ENCODE measurements at places on chromosomes 4 and X.

DNA sequence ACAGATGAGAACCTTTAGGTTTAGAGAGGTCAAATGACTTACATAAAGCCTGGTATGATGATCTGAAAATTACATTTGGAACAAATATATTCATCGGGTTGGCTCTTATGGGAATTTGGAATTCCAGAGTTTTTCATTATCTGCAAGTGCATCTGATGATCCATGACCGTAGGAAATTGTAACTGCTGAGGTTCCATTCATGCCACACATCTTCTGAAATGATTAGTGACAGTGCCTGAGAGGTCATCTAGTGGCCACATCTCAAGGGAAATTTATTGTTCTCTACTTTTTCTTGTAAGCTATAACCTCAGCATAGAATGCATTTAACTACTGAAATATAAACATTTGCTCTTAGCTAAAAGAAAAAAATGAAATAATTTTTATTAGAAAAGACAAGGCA, 105.8 kb upstream of the NWD2 start:
- no peak for DNase-seq

- no peak for DNase-seq
These were observed 127.5 kb downstream of the GALNTL6 start for GRCh38 chr4:171940656-171941055.

DNA sequence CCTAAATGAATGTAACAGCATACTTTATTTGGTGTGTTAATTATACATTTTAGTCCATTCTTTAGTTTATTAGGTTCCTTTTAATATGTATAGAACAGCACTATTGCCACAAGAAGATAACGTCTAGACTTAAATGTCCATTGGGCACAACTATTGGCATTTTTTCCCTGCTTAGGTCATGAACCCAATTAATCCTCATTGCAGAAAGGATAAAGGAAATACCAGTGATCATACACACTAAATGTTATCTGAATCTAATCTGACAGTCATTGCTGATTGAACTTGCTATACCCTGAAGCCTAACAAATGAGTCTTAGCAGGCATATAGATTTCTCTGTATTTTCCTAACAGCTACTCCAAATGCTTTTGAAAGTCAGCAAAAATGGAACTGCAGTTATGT, 2250.0 kb upstream of the AGA start:
- DNase-seq: no peak

DNA sequence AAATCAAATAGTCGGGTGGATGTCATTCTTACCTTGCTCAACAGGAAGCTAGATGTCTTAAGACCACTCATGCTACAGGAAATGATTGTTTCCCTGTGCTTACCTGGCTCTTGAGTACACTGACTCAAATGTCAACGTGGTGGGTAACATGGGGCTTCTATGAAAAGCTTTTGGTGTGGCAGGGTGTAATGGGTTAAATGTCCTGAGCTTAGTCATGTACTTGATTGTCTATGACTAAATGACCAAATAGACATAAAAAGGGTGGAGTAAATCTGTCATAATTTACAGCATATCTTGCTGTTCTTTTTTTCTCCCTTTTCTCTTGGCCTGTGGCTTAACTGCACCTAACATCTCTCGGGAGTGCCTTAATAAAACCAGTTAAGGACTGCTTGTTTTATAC, 44.9 kb downstream of the CCNG2 start:
- DNase-seq: no peak

GRCh38 chrX:2410279-2411020, 90.3 kb downstream of the DHRSX start:
- no peak for DNase-seq

GRCh38 chrX:118497180-118497818, 1.7 kb downstream of the DOCK11 start:
- no peak for DNase-seq

GRCh38 chrX:134998246-134998645, 7.5 kb downstream of the SMIM10 start:
- no peak for DNase-seq

- no peak for DNase-seq
These were observed 225.2 kb upstream of the DKK2 start for GRCh38 chr4:107261241-107261874.

- no peak for DNase-seq
These were observed 189.7 kb upstream of the SLIT2 start for GRCh38 chr4:20062054-20062453.

- no peak for DNase-seq
These were observed 365.1 kb downstream of the STPG2 start for GRCh38 chr4:97778174-97778573.

- DNase-seq: no peak
These were observed 219.4 kb downstream of the EPHA5 start for GRCh38 chr4:65450899-65451298.

- DNase-seq: no peak
These were observed 15.2 kb downstream of the HSD17B11 start for GRCh38 chr4:87375719-87376291.

DNA sequence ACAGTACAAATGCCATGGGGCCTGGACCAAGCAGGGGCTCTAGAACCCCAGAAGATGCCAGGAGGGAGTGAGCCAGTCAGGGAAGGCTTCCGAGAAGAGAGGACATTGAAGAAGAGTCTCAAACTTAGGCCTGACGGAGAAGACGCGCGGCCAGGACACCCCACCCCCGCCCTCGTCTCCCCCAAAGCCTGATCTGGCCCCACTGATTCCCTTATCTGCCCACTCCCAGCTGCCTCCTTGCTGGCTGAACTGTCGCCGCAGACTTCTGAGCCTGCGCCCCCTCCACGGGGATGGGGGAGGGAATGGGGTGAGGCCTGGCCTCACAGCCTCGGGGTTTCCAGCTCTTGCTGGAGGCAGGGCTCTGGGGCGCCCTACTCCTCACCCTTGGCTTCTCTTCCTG, 3.6 kb upstream of the GATA1 start:
- no peak for DNase-seq

GRCh38 chrX:21907260-21907659, 33.2 kb upstream of the SMS start:
- no peak for DNase-seq

DNA sequence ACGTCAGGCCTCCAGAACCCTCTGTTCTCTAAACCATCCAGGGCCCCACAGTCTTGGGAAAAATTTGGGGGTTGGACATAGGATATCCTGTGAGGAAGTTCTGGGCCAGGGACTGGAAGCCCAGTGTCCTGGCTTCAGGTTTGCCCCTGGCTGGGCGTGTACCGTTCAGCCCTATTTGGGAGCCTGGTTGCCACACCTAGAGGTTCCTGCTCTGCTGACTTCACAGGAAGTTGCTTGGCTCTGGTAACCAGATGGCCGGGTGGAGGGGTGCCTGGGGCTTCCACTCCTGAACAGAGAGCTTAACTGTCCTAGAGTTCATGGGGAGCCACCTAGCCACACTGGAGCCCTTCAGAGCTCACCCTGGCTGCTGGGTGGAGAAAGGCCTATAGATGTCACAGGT, 1.1 kb downstream of the TAFAZZIN start:
- DNase-seq: peak; percentile 80

GRCh38 chr4:185580699-185581098, 45.4 kb upstream of the PDLIM3 start:
- DNase-seq: peak; percentile 69

DNA sequence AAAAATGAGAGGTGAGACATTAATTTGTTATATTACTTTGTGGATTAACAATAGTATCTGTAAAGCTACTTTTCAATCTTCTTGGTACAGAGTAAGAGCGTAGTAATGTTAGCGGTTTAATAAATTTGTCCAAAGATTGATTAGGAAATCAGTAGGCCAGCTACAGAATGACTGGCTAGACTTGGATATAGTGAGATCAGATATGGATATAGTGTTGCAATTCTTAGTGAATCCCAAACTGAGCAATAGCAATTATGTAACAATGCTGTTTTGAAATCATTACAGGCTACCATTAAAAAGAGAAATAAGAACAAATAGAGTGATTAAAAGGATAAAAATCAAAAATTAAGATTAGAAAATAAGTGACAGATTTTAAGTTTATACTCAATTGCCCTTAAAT, 847 bp upstream of the UGT2A2 start:
- no peak for DNase-seq

- DNase-seq: peak; percentile 17
These were observed 253.2 kb downstream of the SPRY1 start for GRCh38 chr4:123649645-123650391.

GRCh38 chrX:119147486-119147885, 19.9 kb upstream of the KIAA1210 start:
- DNase-seq: no peak

DNA sequence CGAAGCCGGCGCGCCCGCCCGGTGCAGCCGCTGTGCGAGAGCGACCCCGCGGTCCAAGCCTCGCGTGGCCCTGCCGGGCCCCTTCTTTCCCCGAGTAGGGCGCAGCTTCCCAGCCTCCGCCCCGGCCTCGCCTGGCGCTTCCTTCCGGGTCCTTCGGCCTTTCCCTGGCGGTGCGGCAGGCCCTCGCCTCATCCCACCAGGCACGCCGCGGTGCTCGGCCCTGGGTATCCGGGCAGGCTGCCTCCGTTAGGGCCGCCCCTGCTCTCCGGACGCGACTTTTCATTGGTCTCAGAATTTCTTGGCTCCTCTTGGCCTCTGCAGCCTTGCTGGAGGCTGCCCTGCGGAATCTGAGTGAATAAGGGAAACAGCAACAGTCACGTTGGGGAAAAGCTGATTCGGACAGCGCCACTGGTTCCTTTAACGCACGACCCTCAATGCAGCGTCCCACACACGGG, 429 bp downstream of the UVSSA start:
- peak; percentile 52 for DNase-seq

DNA sequence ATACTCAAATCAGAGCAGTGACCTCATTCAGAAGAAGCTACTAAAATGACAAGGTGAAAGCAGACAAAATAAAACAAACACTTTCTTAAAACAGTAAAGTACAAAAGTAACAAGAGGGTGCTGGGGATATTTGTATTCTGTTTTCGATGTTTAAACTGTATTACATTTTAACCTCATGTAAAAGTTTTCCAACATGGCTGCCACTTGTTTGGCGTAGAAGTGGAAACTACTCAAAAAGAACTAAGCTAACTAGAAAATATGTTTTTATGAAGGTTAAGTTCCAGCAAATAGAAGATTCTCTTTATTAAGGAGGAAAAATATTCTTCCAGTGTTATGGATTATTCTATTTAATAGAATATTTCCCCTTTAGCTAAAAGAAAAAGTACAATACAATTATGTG, 155.0 kb downstream of the FBXW7 start:
- no peak for DNase-seq

- no peak for DNase-seq
These were observed 183.5 kb upstream of the C1QTNF7 start for GRCh38 chr4:15244354-15244753.

- DNase-seq: no peak
These were observed 403.9 kb downstream of the PCDH7 start for GRCh38 chr4:31124008-31124585.

DNA sequence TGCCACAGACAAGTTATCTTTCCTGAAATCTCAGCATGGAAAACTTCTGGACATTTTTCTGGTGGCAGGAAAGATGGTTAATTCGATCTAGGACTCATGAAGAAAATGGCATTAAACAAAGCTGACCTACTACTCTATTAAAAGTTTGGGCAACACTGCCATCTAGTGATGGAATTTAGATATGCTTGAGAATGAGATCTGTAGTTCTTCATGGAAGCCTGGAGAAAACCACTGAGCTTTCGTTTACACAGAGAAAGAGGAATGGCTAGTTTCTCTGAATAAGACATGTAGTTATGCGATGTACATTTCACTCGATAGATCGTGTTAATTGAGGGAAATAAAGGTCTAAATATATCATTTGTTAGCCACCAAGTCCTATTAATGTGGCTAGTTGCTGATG, 51.7 kb upstream of the CHRDL1 start:
- peak; percentile 14 for DNase-seq

- DNase-seq: no peak
These were observed 123.0 kb upstream of the PLS3 start for GRCh38 chrX:115437841-115438595.

GRCh38 chr4:161419822-161420221, 744.0 kb downstream of the FSTL5 start:
- peak; percentile 34 for DNase-seq

GRCh38 chr4:176451443-176451842, 131.7 kb downstream of the SPCS3 start:
- no peak for DNase-seq

- no peak for DNase-seq
These were observed 36.1 kb downstream of the HEPH start for GRCh38 chrX:66200050-66200664.

GRCh38 chrX:13258052-13258444, 61.8 kb downstream of the ATXN3L start:
- DNase-seq: no peak

- DNase-seq: no peak
These were observed 30.5 kb downstream of the CNGA2 start for GRCh38 chrX:151765026-151765425.

- DNase-seq: peak; percentile 88
These were observed 24.9 kb downstream of the ARL9 start for GRCh38 chr4:56530269-56531148.

DNA sequence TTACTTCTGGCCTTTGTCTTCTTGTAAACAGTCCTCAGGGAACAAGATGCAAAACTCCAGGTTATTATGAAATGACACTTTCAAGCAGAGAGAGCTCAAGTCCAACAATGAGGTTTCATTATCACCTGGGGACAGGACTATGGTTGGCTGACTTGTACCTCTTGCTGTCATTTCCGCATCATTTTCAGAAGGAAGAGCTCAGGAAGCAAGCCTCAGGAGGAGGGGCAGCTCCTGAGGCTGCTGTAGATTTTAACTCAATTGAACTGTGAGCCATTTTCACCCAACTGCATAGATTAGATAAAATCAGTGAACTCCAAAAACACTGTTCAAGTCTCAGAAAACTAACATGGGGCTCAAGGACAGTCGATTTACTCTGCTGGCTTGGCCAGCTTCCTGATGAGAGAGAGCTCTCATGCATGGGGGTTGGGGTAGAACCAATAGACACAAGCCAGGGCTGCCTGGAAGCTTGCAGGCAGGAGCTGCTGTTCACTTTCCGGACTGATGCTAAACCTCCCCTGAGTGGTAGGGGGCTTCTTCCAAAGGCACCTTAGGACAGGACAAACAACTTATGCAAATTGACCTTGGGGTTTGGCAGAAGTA, 23.6 kb downstream of the TMEM255A start:
- DNase-seq: no peak

GRCh38 chrX:153934762-153935325, at the start of gene NAA10:
TSS of gene NAA10 (minus strand) at chrX:153935037. CDS start at chrX:153934904, 133 bp downstream.
- peak; percentile 81 for DNase-seq

- peak; percentile 20 for DNase-seq
These were observed 15.0 kb upstream of the ENAM start for GRCh38 chr4:70613306-70614183.

- no peak for DNase-seq
These were observed 518.3 kb upstream of the ARX start for GRCh38 chrX:25534091-25534490.

DNA sequence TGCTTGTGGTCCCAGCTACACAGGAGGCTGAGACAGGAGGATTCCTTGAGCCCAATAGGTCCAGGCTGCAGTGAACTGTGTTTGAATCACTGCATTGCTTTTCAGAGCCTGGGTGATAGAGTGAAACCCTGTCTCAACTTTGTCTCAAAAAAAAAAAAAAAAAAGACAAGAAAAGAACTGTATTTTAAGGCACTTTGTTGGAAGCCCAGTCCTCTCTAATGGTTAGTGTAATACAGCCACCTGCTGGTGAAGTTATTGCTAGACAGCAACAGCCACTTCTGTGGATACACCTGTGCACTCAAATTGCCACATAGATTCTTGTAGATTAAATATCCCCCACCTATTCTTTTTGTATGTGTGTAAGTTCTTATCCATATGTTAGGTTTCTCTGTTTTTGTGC, 10.1 kb upstream of the FGG start:
- DNase-seq: peak; percentile 38
